ENCODE measurements at places on chromosomes 5 and 9. TPM values are rescaled to one million over a fixed set of nuclear protein-coding genes. Genes with fewer than 3 reads are reported as not detected.
A peak's percentile ranks its signal among the peaks of the same experiment; 100 is the strongest.

The LIFR gene
- total RNA-seq, result 18.9 TPM

The DYNC2I2 gene
- total RNA-seq, result 58.0 TPM

DNA sequence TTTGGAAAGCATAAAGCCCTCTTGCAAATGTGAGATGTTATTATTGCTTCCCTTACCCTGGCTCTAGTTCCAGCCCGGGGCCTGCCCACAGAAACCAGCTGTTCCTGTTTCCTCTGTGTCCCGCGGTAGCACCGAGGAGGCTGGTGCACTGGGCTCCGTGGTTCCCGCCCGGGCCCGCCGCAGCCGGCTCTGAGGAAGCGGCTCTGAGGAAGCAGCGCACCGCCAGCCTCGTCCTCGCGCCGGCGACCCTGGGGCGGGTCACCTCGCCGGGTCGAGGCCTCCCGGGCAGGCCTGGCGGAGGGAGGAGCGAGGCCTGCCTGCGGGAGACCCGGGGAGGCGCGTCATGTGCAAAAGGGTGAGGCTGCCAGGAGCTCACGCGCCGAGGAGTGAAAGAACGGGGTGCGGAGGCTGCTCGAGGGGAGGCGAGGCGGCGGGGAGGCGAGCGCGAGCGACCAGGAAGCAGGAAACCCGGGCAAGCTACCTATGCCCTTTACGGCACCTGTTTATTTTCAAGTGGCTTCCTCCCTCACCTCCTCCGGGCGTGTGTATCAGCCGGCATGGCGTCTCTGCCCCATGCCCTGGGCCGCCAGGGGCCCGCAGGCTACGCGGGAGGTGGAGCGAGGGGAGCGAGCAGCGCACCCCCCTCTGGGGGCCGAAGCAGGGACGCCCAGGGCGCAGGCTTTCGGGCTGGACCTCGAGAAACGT lies 61.3 kb upstream of the MEGF10 start:
- DNase-seq, result peak; percentile 72

DNA sequence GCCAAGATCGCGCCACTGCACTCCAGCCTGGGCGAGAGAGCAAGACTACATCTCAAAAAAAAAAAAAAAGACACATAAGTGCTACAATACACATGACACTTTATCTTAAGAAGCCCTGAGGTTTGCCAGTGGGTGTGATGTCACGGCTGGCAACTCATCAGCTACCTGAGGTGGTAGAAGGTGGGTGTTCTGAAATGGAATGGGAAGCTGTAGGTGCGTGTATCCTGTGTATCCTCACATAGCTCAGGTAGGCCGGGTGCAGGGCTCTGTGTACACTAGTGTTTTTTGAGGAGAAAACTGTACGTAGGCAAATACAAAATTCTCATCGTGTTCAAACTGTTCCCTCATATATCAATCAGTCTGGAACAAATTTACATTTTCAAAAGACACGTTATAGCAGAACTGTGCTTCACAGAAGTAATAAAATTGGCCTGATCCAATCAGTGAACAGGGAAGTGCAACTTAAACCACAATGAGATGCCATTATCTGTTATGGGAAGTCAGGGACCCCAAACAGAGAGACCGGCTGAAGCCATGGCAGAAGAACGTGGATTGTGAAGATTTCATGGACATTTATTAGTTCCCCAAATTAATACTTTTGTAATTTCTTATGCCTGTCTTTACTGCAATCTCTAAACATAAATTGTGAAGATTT lies 10.4 kb downstream of the BICD2 start:
- DNase-seq, result no peak

The PTGES gene
- total RNA-seq, result 3.2 TPM

Data from H1 (cell line).